ENCODE measurements at places on chromosomes 12 and 14.
A peak's percentile ranks its signal among the peaks of the same experiment; 100 is the strongest.

- DNase-seq: no peak
Observed at GRCh38 chr14:65415613-65416012, 3.1 kb downstream of the FUT8 start.

- DNase-seq: no peak
Observed at GRCh38 chr12:21696625-21697024, 39.0 kb upstream of the LDHB start.

GRCh38 chr12:69070319-69071090, 137.5 kb upstream of the CPM start:
- no peak for DNase-seq

DNA sequence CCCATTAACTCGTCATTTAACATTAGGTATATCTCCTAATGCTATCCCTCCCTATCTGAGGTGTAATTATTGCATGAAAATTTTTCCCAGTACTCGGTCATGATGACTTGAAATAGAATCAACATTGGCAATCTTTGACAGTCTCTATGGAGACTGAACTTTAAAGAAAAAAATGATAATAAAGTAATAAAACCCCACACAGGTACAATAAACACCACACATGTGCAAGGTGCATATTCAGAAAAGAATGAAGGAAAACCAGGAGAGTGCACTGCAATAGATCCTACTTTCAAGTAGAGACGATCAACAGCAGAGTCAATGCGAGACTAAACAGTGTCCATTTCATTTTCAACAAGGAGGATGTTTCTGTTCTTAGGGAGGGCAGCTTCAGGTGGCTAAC, 1253.8 kb upstream of the TMEM132C start:
- no peak for DNase-seq

GRCh38 chr12:103969391-103969790, 3.7 kb downstream of the TDG start:
- no peak for DNase-seq

DNA sequence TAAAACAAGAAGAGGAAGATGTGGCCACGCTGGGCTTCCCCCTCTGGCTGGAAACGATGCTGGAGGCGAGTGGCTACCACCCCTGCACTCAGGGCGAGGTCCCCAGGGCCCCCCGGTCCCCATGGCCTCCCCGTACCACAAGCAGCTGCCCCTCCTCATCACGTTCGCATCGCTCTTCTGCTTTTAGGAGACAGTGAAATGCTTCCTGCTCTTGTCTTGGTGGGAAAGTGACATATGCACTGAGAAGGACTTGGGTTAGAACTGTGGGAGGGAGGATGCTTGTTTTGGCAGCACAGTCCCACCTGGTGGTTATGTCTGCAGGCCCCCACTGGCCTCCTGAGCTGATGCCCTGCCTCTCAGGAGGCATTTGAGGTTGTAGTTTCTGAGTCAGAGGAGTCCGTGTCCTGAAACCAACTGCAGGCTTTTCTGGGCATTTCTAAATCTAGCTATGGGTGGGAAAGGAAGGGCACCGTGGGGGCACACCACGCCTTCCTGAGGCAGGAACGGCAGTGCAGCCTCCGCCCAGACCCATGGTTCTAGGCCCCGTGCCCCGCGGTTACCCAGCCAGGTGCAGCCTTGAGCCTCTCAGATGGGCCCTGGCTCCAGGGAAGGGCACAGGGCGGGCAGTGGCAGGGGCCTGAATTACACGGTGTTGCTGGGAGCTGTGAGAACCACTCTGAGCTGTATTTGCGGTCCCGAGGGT, 139.3 kb downstream of the ADGRD1 start:
- DNase-seq: no peak

DNA sequence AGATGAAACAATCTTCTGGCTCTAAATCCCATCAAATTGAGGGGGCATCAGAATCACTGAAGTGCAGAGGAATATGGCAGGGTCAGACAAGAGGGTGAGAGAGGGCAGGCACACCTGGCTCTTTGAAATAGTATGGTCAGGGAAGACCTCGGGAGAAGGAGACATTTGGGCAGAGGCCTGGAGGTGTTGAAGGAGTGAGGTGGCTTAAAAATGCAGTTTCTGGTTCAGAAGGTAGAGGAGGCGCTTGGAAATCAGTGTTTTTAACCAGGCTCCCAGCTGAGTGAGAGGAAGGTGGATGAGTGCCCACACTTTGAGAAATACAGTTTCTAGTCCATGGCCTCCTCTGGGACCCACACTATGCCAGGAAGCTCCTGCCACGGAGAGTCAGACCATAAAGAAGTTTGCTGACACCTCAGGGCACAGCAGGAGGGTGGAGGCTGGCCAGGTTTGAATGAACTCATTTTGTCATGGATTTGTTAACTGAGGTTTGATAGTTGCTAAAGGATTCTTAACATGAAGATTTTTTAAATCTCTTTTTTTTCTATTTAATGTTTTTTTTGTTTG, 20.1 kb downstream of the NID2 start:
- DNase-seq: no peak

GRCh38 chr12:60078026-60078425, 482.2 kb downstream of the SLC16A7 start:
- no peak for DNase-seq

DNA sequence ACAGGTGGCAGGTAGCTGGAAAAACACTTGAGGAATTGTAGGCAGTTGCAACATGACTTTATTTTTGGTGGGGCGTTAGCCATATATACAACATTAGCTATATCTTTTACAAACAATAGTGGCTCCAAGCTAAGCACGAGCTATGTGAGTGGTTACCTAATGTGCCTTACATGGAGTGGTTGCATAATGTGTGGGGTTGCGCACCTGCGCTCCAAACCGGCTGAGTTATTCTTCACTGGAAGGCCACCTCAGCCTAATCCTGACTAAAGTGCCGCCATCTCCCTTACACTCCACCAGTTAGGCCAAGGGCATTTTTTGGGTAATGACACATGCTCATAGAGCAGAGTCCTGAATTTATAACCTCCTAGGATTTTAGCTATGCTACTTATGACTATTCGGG, 31.8 kb upstream of the G2E3 start:
- DNase-seq: no peak

GRCh38 chr12:108826101-108826806, 31.1 kb downstream of the SSH1 start:
- peak; percentile 90 for DNase-seq

DNA sequence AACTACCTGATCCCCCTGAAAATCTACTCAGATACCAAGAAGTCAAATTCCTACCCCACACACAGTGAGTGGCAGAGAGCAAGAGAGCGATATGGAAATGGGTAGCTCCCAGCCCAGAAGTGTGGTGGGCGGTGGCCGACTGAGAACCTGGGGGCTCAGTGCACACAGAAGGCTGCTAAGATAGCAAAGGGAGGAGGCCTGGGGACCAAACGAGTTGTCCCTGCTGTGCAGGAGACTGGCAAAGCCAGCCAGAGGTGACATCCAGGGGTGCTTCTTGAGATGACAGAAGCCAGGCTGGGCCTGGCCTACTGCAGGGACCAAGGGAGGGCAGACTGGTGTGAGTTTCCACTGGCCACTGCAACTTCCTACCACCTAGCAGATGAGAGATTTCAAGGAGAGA, 52.9 kb downstream of the VWF start:
- DNase-seq: no peak

- no peak for DNase-seq
Observed at GRCh38 chr12:108890208-108890607, 10.3 kb downstream of the DAO start.

DNA sequence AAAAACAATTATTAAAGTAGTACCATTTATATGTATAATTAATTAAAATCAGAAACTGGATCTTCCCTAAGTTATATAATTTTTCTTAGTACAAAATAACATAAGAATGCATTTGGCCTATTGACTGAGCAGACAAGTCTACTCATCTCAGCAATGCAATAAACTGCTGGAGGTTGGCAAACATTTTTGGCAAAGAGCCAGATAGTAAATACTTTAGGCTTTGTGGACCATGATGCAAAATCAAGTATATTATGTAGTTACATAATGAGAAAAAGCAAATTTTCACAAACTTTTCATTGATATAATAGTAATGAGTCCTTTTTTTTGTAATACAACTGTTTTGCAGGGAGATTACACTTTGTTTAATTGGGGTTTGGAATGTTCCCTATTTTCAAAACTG, 30.9 kb downstream of the ERGIC2 start:
- peak; percentile 20 for DNase-seq

DNA sequence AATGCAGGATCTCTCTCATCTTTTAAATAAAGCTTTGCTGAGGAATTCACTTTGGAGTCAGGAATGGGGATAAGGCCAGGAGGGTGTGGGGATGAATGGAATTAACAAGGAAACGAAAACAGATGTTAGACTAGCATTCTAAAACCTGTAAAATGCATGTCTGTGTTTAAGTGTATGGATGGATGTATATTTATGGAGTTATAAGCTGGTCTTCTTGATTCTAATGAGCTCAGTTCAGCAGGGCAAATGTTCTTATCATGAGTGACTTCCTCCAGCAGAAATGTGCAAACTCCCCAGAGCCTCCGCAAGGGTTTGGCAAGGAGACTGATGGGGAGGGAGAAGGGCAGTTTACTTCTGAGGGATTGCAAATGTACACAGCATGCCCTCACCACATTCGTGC, 149.1 kb downstream of the NTF3 start:
- DNase-seq: no peak
